ENCODE measurements at places on chromosomes 5 and 9.
A peak's percentile ranks its signal among the peaks of the same experiment; 100 is the strongest.

DNA sequence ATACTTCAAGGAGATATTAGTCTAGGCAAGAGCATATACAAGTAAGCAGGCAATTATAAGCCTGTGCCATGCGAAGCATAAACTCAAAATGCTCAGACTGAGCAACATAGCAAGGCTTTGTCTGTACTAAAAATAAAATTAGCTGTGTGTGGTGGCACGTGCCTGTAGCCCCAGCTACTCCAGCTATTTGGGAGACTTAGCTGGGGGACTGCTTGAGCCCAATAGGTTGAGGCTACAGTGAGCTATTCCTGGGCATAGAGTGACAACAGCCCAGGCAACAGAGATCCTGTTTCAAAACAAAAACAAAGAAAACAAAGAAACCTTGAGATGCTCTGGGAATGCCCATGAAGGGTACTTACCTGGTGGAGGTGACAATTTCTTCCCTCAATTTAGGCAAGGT, 130.5 kb upstream of the ZNF608 start:
- DNase-seq = peak; percentile 65

GRCh38 chr9:123343443-123344191, 12.4 kb upstream of the CRB2 start:
- no peak for DNase-seq

- no peak for DNase-seq
Measured at GRCh38 chr9:127406799-127407491, 10.0 kb downstream of the SLC2A8 start.

- peak; percentile 92 for DNase-seq
Measured at GRCh38 chr5:151063142-151063989, 17.5 kb downstream of the TNIP1 start.

DNA sequence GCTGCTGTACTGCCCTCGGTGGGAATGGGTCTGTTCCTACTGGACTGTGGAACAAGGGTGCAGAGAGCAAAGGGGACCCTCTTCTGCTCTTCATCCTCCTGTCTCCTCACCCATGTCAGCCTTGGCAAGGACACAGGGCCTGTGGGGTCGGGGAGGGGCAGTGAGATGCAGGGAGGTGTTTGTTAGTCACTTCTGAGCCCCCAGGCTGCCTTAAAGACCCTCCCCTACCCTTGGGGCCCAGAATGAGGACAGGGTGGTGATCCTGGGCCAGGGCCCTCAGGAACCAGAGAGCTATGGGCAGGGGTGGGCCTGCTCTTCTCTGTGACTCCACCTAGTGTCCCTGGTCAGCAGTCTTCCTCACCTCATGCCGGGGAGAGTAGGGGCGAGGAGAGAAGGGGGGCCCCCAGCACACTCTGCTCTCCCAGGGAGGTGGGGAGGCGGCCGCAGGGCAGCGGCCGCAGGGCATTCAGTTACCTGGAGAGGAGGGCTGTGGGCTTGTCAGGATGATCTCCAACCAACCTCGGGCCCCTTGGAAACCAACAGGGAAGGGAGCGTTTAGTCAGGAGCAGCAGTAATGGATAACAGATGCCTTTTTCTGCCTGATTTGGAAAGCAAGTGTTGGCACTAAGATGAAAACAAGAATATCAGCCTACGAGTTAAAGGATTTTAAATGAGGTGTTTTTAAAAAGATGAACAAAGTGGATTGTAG, 62.0 kb upstream of the GARNL3 start:
- DNase-seq = no peak

Data from myocyte (in vitro differentiated cells).